H1 (cell line): ENCODE measurements at places on chromosomes 13 and 19. TPM values are rescaled to one million over a fixed set of nuclear protein-coding genes. Genes with fewer than 3 reads are reported as not detected.

DNA sequence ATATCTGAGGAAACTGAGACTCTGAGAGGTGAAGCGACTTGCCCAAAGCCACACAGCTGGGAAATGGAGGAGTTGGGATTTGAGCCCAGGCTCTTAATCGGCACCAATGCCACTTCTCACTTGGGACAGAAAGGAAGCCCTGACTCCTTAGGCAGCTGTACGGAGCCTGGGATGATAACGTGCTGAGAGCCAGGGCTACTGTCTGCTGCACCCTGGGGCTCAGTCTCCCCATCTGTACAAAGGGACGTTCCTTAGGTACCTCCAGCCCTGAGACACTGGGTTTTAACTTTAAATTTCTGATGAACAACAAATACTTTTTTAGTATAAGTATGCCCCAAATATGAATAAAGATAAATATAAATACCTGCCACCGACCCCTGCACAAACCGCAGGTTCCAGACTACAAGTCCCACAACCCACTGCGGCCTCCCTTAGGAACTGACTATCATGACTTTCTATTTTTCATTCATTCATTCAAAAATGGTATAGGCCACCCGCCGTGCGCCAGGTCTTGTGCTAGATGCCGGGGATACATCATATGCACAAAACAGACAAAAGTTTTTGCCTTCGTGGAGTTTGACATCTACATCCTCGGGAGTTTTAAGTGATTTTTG lies 776 bp upstream of the NCLN start:
- DNase-seq: no peak

GRCh38 chr19:28170066-28170465 lies 1042.9 kb downstream of the UQCRFS1 start:
- DNase-seq: no peak

GRCh38 chr19:8826371-8826770 lies 5.7 kb downstream of the ZNF558 start:
- DNase-seq: no peak

- no peak for DNase-seq
Measured at GRCh38 chr19:48623556-48624066, 4.3 kb downstream of the SPHK2 start.

DNA sequence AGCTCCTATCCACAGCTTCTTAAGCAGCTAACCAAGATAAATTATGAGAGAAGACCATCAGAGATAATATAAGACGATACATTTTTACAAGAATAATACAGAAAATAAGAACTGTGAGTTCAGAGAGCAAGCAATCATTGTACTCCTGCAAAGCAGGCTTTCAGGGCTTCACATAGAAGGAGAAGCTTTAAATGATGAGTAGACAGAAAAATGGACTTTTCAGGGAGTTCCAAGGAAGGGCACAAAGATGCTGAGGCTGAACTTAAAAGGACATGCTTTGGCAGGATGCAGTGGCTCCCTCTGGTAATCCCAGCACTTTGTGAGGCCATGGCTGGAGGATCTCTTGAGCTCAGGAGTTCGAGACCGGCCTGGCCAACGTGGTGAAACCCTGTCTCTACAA lies 159.5 kb downstream of the POU4F1 start:
- DNase-seq: no peak

GRCh38 chr13:51280379-51280940 lies 58.3 kb downstream of the FAM124A start:
- DNase-seq: no peak

GRCh38 chr19:12996406-12997094 lies 1.3 kb downstream of the NFIX start:
- no peak for DNase-seq

GRCh38 chr19:49188626-49189200 lies 31.1 kb downstream of the TRPM4 start:
- peak; percentile 62 for DNase-seq

DNA sequence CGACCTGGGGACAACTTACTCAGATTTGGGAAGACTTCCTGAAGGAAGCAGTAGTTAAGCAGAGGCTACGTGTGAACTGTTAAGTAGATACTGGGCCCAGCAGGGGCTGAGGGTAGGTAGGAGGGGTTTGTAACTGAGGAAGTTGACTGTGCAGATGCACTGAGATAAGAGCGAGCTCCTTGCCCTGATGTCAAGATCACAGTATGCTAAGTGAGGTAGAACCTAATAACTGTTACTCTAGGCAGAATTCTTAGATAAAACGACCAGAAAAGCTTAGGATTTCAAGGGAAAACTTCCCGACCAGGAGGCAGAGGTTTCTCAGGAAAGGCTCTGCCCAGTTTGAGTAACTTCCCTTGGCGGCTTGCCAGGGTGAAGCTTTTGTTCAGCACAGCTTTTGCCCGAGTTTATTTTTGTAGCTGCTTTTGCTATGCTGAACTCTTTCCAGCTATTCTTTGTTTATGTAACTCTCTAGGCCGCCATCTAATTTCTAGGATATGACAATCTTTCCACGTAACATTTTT lies 632.1 kb downstream of the DIAPH3 start:
- no peak for DNase-seq

GRCh38 chr13:30406779-30407416 lies 15.4 kb upstream of the UBE2L5 start:
- DNase-seq: no peak

DNA sequence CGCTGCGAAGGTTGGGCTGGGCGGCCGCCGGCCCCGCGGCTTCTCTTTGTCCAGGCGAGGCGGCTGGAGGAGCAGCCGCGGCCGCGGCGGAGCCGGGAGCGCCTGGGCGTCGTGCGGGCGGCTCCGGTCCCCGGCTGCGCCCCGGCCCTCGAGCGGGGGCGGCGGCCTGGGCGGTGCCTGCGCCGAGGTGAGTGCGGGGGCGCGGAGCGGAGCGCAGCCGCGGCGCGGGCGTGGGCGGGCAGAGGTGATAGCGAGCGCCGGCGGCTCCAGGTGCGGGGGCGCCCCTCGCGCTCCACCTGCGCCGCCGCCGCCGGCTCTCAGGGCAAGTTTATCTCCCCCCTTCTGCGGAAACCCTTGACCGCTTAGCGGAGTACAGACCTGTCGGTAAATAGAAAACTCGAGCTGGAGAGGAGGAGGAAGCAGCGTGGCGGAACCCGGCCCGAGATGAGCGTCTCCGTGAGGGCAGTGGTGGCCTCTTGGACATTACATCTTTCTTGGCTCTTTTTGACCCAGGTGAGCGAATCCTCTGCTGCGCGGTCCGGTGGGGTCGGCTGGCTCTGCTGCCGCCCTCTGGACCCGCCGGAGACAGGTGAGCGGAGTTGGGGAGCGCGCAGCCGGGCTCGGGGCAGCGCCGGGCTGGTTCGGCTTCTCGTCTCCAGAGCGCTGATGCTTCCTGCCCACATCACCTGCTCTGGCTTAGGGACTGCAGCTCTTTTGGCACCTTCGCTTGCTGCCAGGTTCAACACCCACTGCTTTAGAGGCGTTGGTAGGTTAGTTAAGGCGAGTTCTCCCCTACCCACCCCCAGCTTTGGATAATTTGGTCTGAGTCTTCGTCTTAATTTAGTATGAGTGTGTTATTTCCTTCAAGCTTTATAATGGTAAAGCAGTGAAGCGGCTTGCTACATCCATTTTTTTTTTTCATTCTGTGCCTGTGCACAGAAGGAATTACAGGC lies at the start of gene MTUS2:
Gene MTUS2, plus strand, starts transcription at position 241 of the 953 bp plus-strand sequence.
- no peak for DNase-seq

DNA sequence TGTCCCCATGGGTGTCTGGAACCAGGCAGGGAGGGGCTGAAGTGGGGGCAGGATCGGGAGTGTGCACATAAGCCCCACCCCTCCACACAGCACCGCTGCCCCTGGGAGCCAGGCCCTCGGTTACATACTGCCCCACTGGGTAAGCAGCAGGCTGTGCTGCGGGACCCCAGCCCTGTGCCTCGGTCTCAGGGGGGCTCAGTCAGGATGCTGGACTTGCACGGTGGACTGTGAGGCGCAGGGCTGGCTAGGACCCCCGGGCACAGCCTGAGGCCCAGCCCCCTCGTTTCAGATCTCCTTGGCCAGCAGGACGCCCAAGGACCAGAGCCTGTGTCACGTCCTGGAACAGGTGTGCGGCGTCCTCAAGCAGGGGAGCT lies 16.3 kb downstream of the MPND start:
- DNase-seq: no peak

- no peak for DNase-seq
Measured at GRCh38 chr19:18344582-18344950, 4.2 kb downstream of the PGPEP1 start.

GRCh38 chr13:102100234-102100633 lies 301.6 kb downstream of the FGF14 start:
- no peak for DNase-seq

GRCh38 chr19:42066075-42066754 lies 3.8 kb downstream of the GRIK5 start:
- DNase-seq: peak; percentile 54

- DNase-seq: no peak
Measured at GRCh38 chr13:101647760-101648159, 195.3 kb downstream of the ITGBL1 start.

DNA sequence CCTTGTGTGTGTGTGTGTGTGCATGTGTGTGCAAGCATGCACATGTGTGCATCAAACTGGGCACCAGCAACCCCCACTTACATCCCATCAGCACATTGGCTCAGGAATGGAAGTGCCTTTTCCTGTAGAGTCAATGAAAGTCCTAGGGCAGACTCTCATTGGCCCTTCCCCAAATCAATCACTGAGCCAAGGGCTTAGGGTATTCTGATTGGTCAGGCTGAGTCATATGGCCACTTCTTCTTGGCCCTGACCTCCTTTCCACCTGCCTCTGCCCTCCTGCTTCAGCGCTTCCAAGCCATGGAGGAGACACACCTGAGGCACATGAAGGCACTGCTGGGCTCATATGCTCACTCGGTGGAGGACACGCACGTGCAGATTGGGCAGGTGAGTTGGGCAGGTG lies 20.9 kb downstream of the FCHO1 start:
- no peak for DNase-seq

Gene ATP4B
- not detected in 2 replicates for total RNA-seq

Gene ZNF563
- total RNA-seq: 2.3 and 3.0 TPM in 2 replicates

Gene NLRP11
- total RNA-seq: not detected in 2 replicates

Gene ACP7
- total RNA-seq: 0.50 and 0.98 TPM in 2 replicates

Gene MAMSTR
- total RNA-seq: 2.0 and 2.9 TPM in 2 replicates

Gene KIR2DL3
- not detected in 2 replicates for total RNA-seq

Gene RFX1
- 16.1 and 17.0 TPM in 2 replicates for total RNA-seq

Gene CEACAM1
- 1.8 and 2.0 TPM in 2 replicates for total RNA-seq
